ENCODE measurements at places on chromosomes 1 and 21. TPM values are rescaled to one million over a fixed set of nuclear protein-coding genes. Genes with fewer than 3 reads are reported as not detected.

TAF12 gene
- 13.2 TPM for total RNA-seq

PDC gene
- not detected for total RNA-seq

ADAMTS4 gene
- total RNA-seq = 6.6 TPM

LCA5L gene
- 1.7 TPM for total RNA-seq

- H3K36me3 ChIP-seq = no peaks in the 10 kb centered on the region
- no peak overlapping the region for H3K4me3 ChIP-seq
- H3K4me1 ChIP-seq = peaks cover 7% of the 10 kb centered on the region
- no peaks in the 10 kb centered on the region for H3K27me3 ChIP-seq
- H3K27ac ChIP-seq = no peak overlapping the region
Measured at GRCh38 chr21:33971492-33972013, 55.9 kb upstream of the ATP5PO start.

GRCh38 chr1:24926563-24927249, 3.4 kb downstream of the RUNX3 start:
- no peak for DNase-seq
- H3K4me1 ChIP-seq = no peaks in the 10 kb centered on the region
- no peaks in the 10 kb centered on the region for H3K36me3 ChIP-seq
- H3K4me3 ChIP-seq = peak overlapping the region; percentile 17
- H3K27ac ChIP-seq = no peak overlapping the region
- H3K27me3 ChIP-seq = peaks cover 6% of the 10 kb centered on the region

DNA sequence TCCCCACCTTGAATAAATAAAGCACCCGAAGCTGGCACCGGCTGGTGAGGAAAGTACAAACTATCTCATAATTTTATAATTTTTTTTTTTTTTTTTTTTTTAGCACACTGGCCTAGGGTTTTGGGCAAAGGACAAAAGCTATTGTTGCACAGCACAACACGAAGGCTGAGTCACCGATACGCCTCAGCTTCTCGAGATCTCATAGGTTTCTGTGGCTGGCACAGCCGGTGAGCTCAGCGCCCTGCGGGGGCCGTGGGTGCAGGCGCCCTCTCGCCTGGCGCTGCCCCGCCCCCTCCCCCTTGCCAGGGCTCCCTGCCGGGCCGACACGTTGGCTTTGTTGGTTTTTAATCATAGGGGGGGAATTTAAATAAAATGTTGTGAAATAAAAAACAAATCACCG, 17.2 kb downstream of the CASZ1 start:
- H3K4me1 ChIP-seq = no peaks in the 10 kb centered on the region
- DNase-seq = peak; percentile 46
- no peaks in the 10 kb centered on the region for H3K27me3 ChIP-seq
- H3K27ac ChIP-seq = no peak overlapping the region
- H3K4me3 ChIP-seq = no peak overlapping the region

GRCh38 chr1:241356519-241357365, at the start of gene RGS7:
RGS7 (minus strand) TSS chr1:241357205.
- peak; percentile 26 for DNase-seq
- no peaks in the 10 kb centered on the region for H3K4me1 ChIP-seq
- no peaks in the 10 kb centered on the region for H3K36me3 ChIP-seq
- peak within 1 kb of the TSS; percentile 63 for H3K4me3 ChIP-seq
- H3K27ac ChIP-seq = no peak within 1 kb of the TSS

DNA sequence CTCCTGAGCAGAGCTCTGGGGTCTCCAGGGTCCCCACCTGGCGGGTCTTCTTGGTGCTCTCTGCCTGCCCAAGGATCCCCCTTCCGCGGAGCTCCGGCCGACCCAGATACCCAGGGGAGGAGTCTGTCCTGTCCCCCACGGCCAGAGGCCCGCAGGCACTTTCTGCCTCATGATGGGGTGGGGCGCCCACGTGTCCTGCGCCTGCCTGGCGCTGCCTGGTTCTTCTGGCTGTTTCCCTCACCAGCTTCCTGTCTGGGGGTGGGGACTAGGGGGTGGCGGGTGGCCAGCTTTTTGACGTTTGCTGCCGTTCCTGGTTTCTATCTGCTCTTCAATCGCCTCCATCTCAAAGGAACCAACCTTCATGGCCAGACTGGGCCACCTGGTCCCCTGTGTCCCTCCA, 313.3 kb upstream of the VAMP3 start:
- H3K36me3 ChIP-seq = no peaks in the 10 kb centered on the region
- no peak overlapping the region for H3K27ac ChIP-seq
- no peak overlapping the region for H3K4me3 ChIP-seq

- no peaks in the 10 kb centered on the region for H3K27me3 ChIP-seq
- H3K27ac ChIP-seq = no peak overlapping the region
- peaks cover 3% of the 10 kb centered on the region for H3K4me1 ChIP-seq
- no peaks in the 10 kb centered on the region for H3K36me3 ChIP-seq
Measured at GRCh38 chr21:42597487-42598158, 55.8 kb upstream of the PDE9A start.

GRCh38 chr1:3905953-3906671, 6.0 kb upstream of the C1orf174 start:
- no peak overlapping the region for H3K4me3 ChIP-seq
- no peak overlapping the region for H3K27ac ChIP-seq
- no peaks in the 10 kb centered on the region for H3K27me3 ChIP-seq
- H3K36me3 ChIP-seq = no peaks in the 10 kb centered on the region
- DNase-seq = no peak
- H3K4me1 ChIP-seq = no peaks in the 10 kb centered on the region

DNA sequence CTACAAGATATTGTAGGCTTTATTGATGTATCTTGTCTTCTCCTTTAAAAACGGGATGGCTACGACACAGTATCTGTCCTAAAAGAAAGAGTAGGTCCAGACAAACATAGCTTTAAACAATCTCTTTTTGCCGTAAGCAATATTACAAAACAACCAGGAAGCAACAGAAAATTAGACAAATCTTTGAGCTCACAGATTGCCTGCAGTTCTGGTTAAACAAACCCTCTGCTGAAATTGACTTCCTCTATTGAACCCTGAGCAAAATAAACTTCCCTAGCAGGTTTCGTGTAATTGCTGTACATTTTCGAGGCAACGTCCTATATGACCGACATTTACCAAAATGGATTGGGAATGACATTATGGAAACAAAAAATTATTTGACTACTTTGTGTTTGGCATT, 50.6 kb downstream of the CHML start:
- no peak overlapping the region for H3K27ac ChIP-seq
- no peak overlapping the region for H3K4me3 ChIP-seq
- H3K27me3 ChIP-seq = no peaks in the 10 kb centered on the region
- H3K4me1 ChIP-seq = no peaks in the 10 kb centered on the region

- no peaks in the 10 kb centered on the region for H3K36me3 ChIP-seq
- no peak for DNase-seq
- no peak overlapping the region for H3K4me3 ChIP-seq
- no peak overlapping the region for H3K27ac ChIP-seq
- no peaks in the 10 kb centered on the region for H3K4me1 ChIP-seq
Measured at GRCh38 chr1:5885471-5886139, 106.6 kb downstream of the NPHP4 start.

GRCh38 chr1:224757508-224757907, 141.4 kb downstream of the CNIH3 start:
- no peaks in the 10 kb centered on the region for H3K4me1 ChIP-seq
- H3K36me3 ChIP-seq = no peaks in the 10 kb centered on the region
- H3K4me3 ChIP-seq = no peak overlapping the region
- H3K27me3 ChIP-seq = no peaks in the 10 kb centered on the region
- DNase-seq = no peak
- H3K27ac ChIP-seq = no peak overlapping the region

GRCh38 chr1:220943319-220943996, 64.2 kb downstream of the HLX start:
- H3K27ac ChIP-seq = no peak overlapping the region
- H3K4me1 ChIP-seq = no peaks in the 10 kb centered on the region
- no peak for DNase-seq
- H3K27me3 ChIP-seq = no peaks in the 10 kb centered on the region

GRCh38 chr1:203271962-203272632, 33.2 kb upstream of the BTG2 start:
- no peaks in the 10 kb centered on the region for H3K27me3 ChIP-seq
- no peak overlapping the region for H3K27ac ChIP-seq
- no peak for DNase-seq
- no peaks in the 10 kb centered on the region for H3K36me3 ChIP-seq
- H3K4me1 ChIP-seq = peaks cover 11% of the 10 kb centered on the region

DNA sequence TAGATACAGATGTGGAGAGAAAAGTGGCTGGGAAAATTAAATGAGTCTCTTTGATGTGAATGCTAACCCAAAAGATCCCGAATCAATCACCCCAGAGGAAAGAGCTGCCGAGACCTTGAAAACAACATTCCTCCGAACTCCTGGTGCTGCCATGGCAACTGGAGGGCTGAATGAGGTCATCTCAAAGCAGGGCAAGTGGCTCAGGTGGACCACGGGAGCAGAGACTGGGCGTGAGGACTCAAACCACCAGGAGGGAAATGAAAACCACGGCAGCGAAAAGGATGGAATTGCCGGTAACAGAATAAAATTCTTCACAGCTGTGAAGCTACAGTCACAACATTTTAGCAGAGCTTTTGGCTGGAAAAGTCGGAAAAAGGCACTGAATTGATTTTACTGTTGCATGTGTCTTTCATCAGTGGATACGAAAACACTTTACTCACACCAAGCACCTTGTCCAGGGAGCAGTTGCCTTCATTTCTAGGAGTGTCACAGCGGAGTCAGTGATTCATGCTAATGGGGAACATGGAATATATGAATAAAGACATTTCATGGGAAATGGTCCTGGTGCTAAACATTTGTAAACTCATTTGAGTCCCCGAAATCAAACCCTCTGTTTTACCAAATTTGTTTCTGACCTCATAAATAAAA, 23.2 kb upstream of the BECN2 start:
- no peaks in the 10 kb centered on the region for H3K4me1 ChIP-seq
- H3K27me3 ChIP-seq = no peaks in the 10 kb centered on the region
- no peaks in the 10 kb centered on the region for H3K36me3 ChIP-seq

GRCh38 chr1:194734970-194735369, 1548.6 kb upstream of the B3GALT2 start:
- no peak overlapping the region for H3K27ac ChIP-seq
- DNase-seq = no peak
- H3K27me3 ChIP-seq = no peaks in the 10 kb centered on the region

DNA sequence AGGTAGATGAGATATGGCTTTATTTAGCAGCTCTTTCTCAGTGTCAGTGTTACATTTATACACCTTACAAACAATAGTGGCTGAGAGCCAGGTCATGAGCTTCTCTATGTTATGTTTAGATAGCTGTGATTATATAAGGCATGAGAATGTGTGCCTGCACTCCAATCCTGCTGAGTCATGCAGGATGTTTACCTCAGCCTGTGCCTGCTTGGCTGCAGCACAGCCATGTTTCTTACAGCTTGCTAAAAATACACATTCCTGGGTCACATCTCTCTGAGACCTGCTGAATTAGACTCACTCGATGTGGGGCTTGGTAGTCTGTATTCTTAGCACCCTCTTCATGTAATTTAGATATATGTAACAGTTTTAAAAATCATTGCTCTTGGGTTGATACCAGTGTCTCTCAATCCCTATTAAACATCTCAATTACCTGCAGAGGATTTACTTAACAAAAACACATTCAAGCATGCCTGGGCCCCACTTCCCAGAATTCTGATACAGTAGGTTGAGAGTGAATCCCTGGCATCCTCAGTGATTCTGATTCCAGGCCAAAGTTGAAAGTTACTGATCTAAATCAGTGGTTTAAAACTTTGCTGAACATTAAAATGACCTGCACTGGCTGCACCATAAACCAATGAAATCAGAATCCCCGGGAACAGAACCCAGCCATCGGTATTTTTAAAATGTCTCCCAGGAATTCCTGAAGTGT, 107.5 kb downstream of the GDAP2 start:
- no peak overlapping the region for H3K4me3 ChIP-seq
- DNase-seq = no peak
- H3K36me3 ChIP-seq = no peaks in the 10 kb centered on the region
- H3K27ac ChIP-seq = no peak overlapping the region
- H3K4me1 ChIP-seq = peaks cover 12% of the 10 kb centered on the region

DNA sequence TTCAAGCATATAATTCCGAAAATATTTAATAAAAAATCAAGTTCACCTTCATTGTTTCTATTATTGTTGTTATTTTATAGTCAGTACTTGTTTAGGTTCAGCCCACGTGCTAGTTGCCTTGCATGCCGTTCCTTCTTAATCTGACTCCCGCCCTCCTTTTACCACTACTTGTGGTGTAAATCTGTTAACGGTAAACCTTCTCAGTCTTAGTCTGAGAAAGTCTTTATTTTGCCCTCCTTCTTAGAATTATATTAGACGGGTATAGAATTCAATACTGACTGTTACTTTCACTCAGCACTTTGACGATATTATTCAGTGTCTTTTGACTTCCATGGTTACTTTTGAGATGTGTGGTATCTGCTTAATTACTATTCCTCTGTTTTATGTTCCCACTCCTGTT, 104.8 kb downstream of the RGL1 start:
- H3K4me3 ChIP-seq = no peak overlapping the region
- no peaks in the 10 kb centered on the region for H3K36me3 ChIP-seq
- H3K27ac ChIP-seq = no peak overlapping the region
- no peaks in the 10 kb centered on the region for H3K4me1 ChIP-seq
- H3K27me3 ChIP-seq = no peaks in the 10 kb centered on the region

DNA sequence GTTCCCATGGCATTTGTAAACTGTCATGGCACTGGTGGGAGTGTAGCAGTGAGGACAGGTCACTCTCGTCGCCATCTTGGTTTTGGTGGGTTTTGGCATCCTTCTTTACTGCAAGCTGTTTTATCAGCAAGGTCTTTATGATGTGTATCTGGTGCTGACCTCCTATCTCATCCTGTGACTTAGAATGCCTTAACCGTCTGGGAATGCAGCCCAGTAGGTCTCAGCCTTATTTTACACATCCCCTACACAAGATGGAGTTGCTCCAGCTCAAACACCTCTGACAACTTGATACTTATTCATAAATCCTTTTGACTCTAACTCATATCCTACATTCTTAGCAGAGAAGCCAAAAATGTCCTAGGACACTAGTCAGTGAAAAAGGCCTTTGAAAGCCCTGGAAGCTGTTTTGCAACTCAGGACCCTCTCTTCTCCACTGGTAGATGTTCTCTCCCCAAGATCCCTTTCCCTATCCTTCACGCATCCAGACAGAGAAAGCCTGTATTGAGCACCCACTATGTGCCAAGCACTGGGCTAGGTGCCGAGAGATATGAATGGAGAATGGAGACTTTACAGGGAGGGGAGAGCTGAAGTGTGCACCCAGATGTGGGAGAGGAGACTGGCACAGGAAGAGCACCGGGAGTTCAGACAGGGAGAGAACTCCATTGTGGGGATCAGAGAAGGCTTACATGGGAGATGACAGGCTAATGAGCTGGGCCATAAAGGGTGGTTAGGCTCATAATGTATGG, 6.7 kb upstream of the CSRP1 start:
- no peaks in the 10 kb centered on the region for H3K27me3 ChIP-seq
- no peaks in the 10 kb centered on the region for H3K36me3 ChIP-seq
- no peak for DNase-seq

GRCh38 chr1:65165269-65165993, 17.4 kb downstream of the AK4 start:
- no peaks in the 10 kb centered on the region for H3K36me3 ChIP-seq
- no peak for DNase-seq
- H3K27me3 ChIP-seq = no peaks in the 10 kb centered on the region
- no peaks in the 10 kb centered on the region for H3K4me1 ChIP-seq

DNA sequence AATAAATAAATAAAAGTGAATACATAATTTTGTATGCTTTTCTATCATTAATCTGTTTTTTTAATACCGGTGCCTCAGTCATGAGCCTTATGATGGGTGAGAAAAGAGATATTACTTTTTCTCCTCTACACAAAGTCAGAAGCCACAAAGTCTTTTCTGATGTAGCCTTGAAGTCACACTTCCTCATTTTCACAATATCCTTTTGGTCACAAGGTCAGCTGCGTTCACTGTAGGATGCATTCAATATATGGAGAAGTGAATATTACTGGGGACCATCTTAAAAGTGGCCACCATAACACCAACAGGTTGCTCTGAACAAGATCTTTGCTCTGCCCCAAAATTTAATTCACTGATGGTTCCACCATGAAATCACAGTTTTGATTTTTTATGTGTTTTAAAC, 83.3 kb upstream of the TNR start:
- no peak for DNase-seq
- H3K36me3 ChIP-seq = no peaks in the 10 kb centered on the region
- H3K4me1 ChIP-seq = no peaks in the 10 kb centered on the region
- no peaks in the 10 kb centered on the region for H3K27me3 ChIP-seq
- no peak overlapping the region for H3K4me3 ChIP-seq
